ENCODE measurements at places on chromosomes 1 and 21.

DNA sequence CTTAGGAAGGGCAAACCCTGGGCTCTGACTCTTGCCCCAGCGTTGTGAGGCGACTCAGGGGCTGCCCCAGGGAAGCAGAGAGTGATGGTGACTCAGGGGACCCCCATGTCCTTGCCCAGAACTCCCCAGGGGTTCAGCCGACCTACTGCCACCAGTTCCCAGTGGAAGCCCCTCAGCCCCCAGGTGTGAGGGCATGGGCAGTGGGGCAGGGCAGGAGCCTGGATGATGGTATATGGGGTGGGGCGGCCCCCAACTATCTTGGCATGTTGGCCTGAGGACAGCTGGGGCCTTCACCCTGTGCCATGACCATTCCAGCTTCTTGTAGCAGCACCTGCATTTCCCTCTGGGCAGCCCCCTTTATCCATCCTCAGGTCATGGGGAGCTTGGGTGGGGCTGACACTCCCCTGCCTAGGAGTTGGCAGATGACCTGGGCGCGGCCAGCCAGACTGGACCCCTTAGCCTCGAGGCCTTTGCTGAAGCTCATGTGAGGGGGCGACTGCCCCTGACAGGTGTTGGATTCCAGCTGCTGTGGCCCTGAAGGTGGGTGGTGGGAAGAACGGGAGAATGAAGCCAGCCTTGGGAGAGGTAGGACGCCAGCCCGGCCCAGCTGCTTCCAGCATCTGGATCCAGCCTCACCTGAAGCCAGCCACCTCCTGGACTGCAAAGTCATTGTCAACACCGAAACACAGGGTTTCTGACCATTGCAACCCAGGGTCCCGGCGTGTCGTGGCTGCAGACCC is 1.8 kb upstream of the FNDC10 start:
- DNase-seq, result no peak

GRCh38 chr1:171597203-171597602 is 24.8 kb upstream of the MYOCOS start:
- no peak for DNase-seq

DNA sequence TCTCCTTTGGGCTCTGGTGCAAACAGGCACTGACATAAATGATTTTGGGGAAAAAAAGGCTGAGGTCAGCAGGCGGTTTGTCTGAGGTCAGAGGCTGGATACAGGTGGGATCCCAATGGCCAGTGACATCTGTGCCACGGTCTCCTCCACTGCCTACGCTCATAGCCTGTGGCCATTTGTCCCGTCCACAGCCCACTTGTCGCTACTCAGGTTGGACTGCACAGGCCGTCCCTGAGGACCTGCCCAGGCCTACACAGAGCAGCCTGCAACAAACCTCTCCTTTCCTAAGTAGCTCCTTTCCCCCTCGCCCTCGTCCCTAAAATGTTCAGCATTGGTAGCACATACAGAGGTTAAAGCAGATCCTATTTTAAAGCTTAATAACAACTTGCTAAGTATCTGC is 150.7 kb downstream of the ZBTB18 start:
- DNase-seq, result no peak

GRCh38 chr21:34274001-34274400 is 89.8 kb upstream of the KCNE2 start:
- DNase-seq, result no peak

DNA sequence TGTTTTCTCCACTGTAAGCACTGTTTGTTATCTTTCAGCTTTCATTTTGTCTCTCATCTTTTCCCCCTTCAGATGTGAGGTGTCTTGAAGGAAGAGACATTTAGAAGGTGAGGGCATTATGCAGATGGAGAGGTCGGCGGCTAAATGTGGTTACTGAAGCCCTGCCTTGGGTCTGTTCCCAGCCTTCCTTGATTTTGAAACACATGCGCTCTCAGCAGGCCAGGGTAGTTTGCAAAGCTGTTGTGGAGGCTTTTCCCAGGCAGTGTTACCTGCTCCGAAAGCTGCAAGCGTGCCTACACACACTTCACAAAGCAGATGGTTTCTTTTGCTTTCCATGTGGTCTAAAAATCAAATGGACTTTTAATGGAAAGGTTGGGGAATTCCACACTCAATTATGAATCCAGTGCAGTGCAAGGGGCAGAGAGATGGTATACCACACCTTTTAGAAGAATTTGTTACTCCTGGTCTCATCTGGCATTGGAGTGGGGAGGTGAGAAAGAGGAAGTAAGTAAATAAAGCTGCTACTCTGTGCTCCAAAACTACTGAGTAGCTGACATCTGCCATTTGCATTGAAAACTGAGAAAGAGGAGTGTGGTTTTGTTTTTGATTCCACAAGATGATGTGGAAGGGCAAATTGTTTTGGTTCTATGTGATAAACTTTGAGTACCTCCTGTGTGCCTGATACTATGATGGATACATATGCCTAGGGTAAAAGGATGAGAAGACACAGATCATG is 91.9 kb downstream of the NFIA start:
- peak; percentile 31 for DNase-seq

- no peak for DNase-seq
These were observed 21.6 kb upstream of the RGL1 start for GRCh38 chr1:183783342-183783741.

DNA sequence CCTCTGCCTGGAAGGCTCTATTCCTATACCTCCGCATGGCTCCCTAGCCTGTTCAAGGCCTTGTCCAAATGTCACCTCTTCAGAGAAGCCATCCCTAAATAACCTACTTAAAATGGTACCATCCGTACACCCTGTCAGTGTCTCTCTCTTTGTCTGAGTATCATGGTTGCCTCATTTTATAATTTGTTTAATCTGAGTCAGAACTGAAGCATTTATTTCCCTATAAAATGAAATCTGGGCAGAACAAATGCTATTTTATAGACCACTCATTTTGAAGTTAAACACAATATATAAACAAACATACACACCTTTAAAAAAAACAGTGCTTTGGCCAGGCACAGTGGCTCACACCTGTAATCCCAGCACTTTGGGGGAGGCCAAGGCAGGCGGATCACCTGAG is 30.2 kb downstream of the RERE start:
- DNase-seq, result no peak

- DNase-seq, result no peak
These were observed 70.2 kb upstream of the MORC3 start for GRCh38 chr21:36249576-36250422.

- no peak for DNase-seq
These were observed 73.5 kb downstream of the TMEM200B start for GRCh38 chr1:29050166-29050565.

DNA sequence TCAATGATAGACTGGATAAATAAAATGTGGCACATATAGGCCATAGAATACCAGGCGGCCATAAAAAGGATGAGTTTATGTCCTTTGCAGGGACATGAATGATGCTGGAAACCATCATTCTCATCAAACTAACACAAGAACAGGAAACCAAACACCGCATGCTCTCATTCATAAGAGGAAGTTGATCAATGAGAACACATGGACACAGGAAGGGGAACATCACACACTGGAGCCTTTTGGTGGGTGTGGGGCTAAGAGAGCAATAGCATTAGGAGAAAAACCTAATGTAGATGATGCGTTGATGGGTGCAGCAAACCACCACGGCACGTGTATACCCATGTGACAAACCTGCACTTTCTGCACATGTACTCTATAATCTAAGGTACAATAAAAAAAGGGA is 883.4 kb upstream of the PRMT6 start:
- DNase-seq, result no peak

DNA sequence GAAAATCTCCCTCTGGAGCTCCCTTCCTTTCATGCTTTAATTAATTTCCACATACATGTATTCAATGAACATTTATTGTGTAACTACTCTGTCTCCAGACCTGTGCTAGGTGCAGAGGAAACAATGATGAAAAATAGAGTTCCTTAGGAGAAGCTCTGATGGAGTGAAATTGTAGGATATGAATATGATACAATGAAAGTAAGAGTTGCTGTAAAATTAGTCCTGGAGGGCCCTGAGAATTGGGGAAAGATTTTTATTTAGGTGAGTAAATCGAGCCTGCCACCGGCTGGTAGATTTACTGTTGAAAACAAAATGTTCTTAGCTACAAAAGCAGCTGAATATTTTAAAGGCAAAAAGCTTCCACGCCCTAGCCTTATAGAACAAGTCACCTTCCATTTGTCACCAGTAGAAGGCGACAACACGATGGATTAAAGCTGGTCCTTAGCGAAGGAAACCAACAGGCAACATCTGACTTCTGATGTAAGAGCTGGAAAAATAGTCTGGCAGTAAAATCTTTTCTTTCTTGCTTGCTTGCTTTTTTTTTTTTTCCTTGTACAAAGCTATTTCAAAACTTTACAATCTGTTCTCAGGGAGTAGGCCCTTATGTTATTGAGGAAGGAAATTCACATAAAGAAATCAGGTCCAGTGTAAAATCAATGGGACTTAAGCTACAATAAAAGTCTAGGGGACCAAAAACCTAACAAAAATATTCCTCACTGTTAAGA is 82.0 kb upstream of the ROR1 start:
- peak; percentile 68 for DNase-seq

GRCh38 chr1:60547821-60548220 is 474.3 kb upstream of the C1orf87 start:
- DNase-seq, result no peak

DNA sequence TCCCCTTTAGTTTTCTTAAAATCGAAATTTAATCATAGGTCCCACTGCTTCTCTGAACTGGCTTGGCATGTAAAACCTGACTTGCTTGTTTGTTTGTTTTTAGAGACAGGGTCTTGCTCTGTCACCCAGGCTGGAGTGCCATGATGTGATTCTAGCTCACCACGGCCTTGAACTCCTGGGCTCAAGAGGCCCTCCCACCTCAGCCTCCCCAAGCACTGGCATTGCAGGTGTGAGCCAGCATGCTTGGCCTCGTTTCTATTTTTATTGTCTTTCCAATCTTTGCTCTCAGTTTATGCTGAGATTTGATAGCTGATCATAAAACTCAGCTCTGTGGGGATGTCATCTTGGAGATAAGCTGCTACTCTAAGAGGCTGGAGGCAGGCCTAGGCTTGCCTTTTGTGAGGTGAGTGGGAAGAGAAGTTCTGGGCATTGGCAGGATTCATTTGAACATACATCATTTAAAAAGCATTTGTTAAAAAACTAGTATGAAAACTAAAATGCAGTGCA is 51.5 kb upstream of the GCLM start:
- no peak for DNase-seq

GRCh38 chr1:211944733-211945500 is 90.4 kb downstream of the INTS7 start:
- DNase-seq, result no peak

DNA sequence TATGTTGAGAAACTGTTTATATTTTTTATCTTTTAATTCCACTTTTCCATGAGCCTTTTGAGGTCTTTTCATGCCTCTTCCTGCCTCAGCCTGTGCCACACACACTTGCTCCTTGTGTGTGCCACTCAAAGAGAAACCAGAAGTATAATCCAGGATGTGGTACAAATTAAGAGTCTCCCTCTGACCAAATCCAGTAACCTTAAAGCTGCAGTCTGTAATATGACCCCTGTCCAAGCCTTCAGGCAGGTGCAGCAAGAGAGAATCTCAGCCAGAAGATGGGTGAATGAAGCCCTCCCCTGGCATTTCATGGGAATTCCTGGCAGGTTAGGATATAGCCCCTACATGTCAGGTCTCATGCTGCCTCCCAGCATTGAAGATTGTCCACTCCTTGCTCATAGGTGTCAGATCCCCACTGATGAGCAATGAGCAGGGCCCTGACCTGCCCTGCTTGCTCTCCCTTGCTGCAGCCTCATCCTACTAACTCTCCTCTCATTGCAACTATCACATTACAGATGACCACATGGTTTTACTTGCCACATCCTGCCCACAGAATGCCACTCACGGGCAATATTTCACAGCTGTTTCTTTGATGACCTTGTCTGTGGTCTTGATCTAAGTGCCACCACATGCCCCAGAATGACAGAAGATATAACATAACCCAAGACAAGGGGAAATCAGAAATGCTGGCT is 169.3 kb downstream of the SEC16B start:
- peak; percentile 85 for DNase-seq

DNA sequence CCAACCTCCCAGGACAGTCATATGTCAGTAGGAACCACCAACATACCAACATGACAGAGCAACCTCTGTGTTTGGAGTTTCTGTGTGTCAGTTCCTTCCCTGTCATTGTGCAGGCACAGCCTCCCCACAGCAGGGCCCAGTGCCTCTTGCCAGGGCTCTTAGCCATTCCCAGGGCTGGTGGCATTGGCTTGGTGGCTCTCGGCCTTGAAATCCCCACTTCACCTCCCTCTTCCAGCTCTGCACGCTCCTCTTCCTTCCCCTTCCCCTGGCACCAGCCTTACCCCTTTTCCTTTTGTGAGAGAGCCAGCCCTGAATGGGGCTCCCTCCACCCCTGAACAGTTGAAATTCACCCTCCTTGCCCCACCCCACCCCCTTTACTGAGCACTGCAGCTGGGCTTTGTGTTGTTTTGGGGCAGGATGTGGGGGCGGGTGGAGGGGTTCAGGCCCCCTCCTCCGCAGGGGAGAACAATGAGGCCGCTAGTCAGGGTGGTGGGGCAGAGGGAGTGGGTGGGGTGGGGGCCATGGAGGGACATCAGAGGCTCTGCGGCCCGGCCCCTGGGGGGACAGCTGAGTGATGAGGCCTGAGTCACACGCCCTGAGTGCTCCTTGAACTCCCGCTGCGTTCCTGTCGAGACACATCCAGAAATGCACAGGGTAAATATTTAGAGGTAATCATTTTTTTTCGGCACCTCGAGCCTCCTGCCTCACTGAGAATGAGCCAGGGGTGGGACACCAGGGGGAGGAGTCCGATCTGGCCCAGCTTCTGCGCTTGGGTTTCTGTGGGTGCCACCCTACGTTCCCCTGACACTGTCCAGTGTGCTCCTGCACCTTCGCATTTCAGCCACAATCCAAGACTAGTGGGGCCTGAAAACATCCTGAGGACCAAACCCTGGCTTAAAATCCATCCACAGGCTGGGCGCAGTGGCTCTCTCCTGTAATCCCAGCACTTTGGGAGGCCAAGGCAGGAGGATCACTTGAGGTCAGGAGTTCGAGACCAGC is 28.6 kb downstream of the LGR6 start:
- no peak for DNase-seq

- no peak for DNase-seq
These were observed 36.2 kb downstream of the HIVEP3 start for GRCh38 chr1:41882486-41882885.

GRCh38 chr1:209607795-209608178 is 24.3 kb downstream of the CAMK1G start:
- DNase-seq, result peak; percentile 39

DNA sequence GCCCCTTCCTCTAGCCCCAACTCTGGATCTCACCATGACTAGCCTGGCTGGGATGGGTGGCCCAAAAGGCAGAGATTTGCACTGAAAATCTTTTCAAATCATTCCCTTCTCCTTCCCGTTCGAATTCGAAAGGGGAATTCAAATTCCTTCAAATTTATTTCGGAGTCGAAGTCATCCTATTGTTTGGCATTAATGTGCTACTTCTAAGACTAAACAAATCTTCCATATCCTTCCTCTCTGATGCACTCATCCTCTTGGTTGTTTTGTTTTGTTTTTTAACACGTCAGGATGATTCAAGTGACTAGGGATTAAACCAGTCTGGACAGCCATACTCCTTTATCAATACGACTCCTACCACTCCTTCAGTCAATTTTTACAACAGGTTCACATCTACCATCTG is 95.5 kb upstream of the SGIP1 start:
- DNase-seq, result no peak
